T-cell (primary cell): ENCODE measurements at places on chromosomes 5 and 9. TPM values are rescaled to one million over a fixed set of nuclear protein-coding genes. Genes with fewer than 3 reads are reported as not detected.

- no peak for DNase-seq
These were observed 314.0 kb downstream of the SEMA5A start for GRCh38 chr5:9231842-9232241.

GRCh38 chr9:31393240-31393639 lies 991.2 kb upstream of the ACO1 start:
- DNase-seq, result no peak

- DNase-seq, result no peak
These were observed 104.5 kb downstream of the STK32A start for GRCh38 chr5:147339313-147339712.

DNA sequence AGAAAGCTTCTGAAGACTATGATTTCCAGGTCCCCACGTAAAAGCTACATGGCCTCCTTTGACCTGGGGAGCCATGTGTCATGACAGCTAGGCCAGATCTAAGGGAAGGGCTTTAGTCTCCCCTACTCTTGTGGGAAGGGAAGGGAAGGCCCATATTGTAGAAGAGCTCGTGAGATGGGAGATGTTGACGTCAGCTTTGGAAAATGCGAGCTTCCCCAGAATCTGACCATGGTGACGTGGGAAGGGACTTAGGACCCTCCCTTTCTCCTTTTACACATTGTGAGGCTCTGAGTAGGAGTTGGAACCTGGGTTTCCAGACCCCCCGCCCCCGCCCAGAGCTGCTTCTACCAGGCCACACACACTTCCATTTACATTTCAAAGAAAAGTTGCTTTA lies 165.5 kb downstream of the SYK start:
- DNase-seq, result no peak

- no peak for DNase-seq
These were observed 8.9 kb downstream of the SPINK14 start for GRCh38 chr5:148177207-148177606.

DNA sequence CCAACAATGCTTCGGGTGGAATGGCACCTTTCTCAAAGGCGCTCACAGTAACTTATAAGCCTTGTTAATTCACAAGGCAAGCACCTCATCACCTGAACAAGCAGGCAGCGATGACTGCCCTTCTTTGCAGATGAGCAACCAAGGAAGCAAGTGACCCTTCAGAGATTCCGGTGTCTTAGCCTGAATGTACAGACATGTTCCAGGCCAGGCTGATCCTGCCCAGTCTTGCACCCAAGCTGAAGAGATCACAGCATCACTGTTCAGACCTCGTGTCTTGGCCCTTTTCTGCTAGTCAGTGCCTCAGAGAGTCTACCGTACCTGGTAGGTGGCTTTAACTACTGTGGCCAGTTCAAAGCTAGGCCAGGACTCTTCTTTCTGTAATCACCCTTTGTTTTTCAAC lies 94.7 kb upstream of the ERCC6L2 start:
- no peak for DNase-seq

DNA sequence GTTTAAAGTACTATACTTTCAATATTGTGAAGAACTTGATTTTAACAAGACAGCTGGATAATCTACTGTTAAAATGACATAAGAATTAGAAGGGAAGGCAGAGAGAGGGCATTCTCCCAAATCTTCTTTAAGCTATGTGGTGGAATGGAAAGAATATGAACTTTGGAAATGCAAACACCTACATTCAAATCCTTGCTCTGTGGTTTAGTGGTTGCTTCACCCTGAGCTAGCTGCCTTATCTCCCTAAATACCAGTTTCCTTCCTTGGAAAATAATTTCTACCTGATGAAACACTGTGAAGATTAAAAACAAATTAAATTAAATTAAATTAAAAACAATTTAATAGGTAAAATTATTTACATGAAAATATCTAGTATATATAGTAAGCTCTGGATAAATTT lies 98.5 kb downstream of the GPR21 start:
- no peak for DNase-seq

- no peak for DNase-seq
These were observed 444.3 kb downstream of the ENC1 start for GRCh38 chr5:74196233-74196632.

DNA sequence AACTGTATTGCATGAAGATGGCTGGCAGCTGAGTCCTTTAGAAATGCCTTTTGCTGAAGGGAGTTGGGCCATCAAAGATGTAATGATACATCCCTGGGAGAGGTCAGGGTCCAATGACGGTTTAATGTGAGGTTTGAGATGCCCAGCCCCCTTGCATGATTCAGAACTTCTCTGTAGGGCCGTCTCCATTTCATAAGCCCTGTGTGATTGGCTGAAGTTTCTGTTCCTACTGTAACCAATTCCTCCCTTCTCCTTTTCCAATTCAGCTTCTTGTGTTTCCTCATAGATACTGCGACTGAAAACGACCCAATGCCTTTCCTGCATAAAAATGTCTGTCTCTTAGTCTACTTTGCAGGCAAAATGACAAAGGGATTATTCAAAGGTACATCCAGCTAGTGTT lies 47.9 kb upstream of the ST8SIA4 start:
- DNase-seq, result no peak

DNA sequence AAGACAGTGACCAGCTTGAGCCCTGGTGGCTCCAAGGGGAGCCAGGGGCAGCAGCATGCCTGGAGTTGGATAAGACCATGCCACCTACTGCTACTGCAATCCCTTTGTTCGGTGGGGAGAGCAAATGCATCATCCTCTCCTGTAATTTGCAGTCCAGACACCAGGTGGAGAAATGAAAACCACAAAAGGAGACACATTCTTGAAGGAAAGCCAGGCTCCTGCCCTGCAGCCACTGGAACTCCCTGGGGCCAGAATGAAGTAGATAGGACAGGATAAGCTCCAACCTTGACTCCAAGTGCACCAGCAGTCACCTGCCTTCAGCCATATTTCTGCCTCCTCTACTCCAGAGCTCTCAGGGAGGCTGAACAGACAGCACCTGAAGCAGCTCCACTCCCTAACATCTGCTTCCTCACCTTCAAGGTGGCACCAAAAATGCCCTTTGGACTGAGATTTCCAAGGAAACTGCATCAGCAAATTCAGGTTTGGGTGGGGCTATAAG lies 65.1 kb upstream of the IQGAP2 start:
- DNase-seq, result peak; percentile 28

GRCh38 chr9:133787754-133788025 lies 49.5 kb upstream of the SARDH start:
- DNase-seq, result peak; percentile 12

DNA sequence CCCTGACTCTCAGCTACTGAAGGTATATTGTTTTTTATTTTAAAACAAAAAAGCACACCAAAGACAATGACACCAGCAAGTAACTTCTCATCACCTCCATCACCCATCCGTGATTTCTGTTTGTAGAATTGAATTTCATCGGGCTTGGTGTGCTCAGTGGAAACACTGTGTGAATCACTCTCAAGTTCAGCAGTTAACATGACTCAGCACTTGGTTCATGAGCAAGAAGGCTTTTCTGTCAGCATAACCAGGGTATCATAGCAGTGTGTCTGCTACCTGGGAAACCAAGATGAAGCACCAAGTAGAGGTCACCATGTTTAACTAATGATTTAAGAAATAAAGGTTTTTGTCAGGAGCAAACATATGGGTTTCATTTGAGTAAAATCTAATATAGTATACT lies 123.7 kb downstream of the INSYN2B start:
- no peak for DNase-seq

DNA sequence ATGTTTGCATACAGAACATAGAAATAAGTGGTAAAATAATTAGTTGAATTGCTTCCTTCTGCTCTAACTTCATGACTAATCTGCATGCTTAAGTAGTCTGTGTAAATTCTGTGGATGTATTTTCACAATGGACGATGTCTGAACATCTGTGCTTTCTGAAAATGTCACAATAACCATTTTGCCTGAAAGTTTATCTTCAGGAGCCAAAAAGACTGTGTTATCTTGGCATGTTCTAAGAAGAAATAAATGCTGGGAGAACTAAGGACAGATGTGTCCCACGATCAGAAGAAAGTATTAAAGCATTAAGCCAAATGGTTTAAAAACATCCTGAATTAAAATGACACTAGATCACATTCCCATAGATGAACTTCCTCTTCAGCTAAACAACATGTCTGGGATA lies 397.6 kb downstream of the SPOCK1 start:
- no peak for DNase-seq

DNA sequence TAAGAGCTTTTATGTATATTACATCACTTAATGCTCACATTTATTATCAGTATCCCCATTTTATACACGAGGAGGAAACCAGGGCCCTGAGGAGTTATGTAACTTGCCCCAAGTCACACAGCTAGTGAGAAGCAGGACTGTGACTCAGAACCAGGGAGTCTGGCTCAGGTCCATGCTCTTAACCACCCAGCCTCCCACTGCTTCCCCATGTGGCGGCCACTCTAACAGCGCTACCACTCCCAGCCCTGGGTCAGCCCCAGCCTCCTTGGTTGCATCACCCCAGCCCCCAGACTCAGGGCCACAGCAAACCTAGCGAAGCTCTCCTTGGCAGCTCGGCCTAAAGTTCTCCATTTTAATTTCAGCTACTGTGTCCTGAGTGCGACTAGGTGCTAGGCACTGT lies 159.1 kb downstream of the PAX5 start:
- no peak for DNase-seq

- no peak for DNase-seq
These were observed 31.1 kb downstream of the SEMA6A start for GRCh38 chr5:116543501-116543900.

GRCh38 chr9:14348123-14348372 lies 34.1 kb upstream of the NFIB start:
- DNase-seq, result no peak

- DNase-seq, result no peak
These were observed 20.3 kb downstream of the POU5F2 start for GRCh38 chr5:93721071-93721470.

DNA sequence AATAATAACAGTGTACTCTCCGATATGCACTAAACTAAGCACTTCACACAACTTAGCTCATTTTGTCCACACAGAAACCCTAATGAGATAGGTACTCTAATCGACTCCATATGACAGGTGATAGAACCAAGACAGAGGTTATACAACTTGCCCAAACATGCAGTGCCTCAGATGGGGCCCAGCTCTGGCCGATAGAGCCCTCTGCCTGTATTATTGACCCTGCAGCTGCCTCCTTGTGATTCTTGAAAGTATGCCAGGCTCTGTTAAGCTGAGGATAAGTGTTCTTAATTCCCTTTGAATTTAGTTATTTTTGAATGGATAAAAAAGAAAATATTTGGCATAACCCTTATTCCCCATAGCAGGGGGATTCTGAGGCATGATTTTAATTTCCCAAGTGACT lies 78.5 kb downstream of the HMHB1 start:
- DNase-seq, result no peak

GRCh38 chr5:166938071-166938470 lies 1353.4 kb upstream of the WWC1 start:
- no peak for DNase-seq

DNA sequence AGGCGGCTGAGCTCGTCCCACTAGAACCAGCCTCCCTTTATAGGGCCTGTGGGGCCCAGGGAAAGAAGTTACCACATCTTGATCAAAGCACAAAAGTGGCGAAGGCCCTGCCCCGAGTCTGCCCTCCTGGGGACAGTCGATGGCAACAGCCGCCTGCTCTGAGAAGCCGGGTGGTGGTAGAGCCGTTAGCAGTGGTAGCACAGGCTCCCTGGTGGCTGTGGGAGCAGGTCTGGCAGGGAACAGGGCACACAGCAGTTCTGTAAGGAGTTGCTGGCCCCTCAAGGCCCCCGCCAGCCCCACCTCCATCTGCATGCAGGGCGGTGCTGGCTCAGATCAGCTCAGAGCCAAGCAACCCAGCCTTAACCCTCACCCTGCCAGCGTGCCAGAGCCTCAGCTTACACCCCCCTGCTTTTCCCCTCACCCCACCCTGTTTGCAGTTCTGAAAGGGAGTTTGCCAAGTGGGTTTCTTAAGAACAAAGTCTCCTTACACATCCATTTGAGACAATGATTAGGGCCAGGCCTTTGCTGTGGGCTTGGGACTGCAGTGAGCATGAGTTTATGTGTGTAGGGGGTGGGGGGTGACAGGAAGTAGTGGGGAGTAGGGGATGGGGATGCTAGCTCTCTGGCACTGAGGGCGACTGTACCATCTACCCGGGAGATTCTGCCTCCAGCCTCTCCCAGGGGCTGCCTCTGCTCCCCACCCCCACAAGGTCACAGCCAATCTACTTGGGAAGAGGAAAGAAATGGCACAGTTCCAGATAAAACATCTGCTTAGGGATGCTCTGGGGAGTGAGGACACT lies 11.8 kb downstream of the ACSL6 start:
- no peak for DNase-seq

GRCh38 chr9:14618836-14619420 lies 74.3 kb downstream of the ZDHHC21 start:
- no peak for DNase-seq

- no peak for DNase-seq
These were observed 59.0 kb upstream of the UBAC1 start for GRCh38 chr9:136020206-136020605.

GRCh38 chr9:115216873-115217272 lies 98.9 kb upstream of the TNC start:
- no peak for DNase-seq

- DNase-seq, result no peak
These were observed 292.2 kb downstream of the CYLC2 start for GRCh38 chr9:103287361-103287760.

DNA sequence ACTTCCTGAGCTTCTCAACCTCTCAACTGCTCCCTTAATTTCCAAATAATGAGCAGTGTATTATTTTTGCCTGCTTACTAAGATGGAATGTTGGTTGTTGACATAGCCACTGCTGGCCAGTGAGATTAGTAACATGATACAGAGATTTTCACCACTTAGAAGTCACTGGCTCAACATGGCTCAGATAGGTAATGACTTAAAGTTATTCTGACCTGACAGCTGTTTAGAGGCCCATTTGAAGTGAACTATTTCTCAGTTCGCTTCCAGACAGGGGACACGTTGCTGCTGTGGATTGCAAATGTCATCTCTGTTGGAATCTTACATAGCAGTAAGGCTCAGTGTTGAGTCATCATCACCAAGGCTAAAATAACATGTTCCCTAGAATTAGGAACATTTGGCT lies 490.2 kb downstream of the TLE4 start:
- DNase-seq, result no peak

- no peak for DNase-seq
These were observed 24.2 kb upstream of the ZBTB34 start for GRCh38 chr9:126836216-126836615.

GRCh38 chr9:118059484-118060278 lies 355.5 kb downstream of the TLR4 start:
- DNase-seq, result no peak

GRCh38 chr5:82699737-82700136 lies 377.5 kb downstream of the TMEM167A start:
- no peak for DNase-seq

- DNase-seq, result no peak
These were observed 5.3 kb upstream of the TXN start for GRCh38 chr9:110261632-110262031.

- no peak for DNase-seq
These were observed 81.8 kb downstream of the CNTLN start for GRCh38 chr9:17216646-17217045.

- DNase-seq, result no peak
These were observed 467 bp upstream of the VLDLR start for GRCh38 chr9:2620919-2621721.

GRCh38 chr9:93967020-93967803 lies 12.1 kb upstream of the BARX1 start:
- no peak for DNase-seq

GRCh38 chr5:114308508-114308907 lies 53.4 kb upstream of the KCNN2 start:
- DNase-seq, result no peak

RALGPS1 gene
- 8.0 TPM for total RNA-seq

ZBED3 gene
- total RNA-seq, result 3.5 TPM

F2RL2 gene
- total RNA-seq, result 0.09 TPM

LCNL1 gene
- total RNA-seq, result 1.3 TPM

POLR3G gene
- 0.88 TPM for total RNA-seq

CCL19 gene
- total RNA-seq, result not detected
